ENCODE measurements at places on chromosomes 16 and 17. TPM values are rescaled to one million over a fixed set of nuclear protein-coding genes. Genes with fewer than 3 reads are reported as not detected.

GRCh38 chr17:72719578-72720493 lies 372.7 kb downstream of the SLC39A11 start:
- DNase-seq = peak; percentile 83

DNA sequence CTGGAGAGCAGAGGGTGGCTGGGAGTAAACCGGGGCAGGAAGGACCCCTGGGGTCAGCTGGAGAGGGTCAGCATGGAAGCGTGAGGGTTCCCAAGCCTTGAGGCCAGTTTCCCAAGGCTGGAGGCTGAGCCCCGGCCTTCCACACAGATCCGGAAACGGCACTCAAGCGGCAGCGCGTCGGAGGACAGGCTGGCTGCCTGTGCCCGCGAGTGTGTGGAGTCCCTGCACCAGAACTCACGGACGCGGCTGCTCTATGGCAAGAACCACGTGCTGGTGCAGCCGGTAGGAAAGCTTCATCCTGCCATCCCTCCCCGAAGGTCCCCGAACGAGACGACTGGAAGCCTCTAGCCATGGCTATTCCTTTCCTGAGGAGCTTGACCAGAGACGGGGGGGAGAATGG lies 26.0 kb downstream of the SGSM2 start:
- no peak for DNase-seq

DNA sequence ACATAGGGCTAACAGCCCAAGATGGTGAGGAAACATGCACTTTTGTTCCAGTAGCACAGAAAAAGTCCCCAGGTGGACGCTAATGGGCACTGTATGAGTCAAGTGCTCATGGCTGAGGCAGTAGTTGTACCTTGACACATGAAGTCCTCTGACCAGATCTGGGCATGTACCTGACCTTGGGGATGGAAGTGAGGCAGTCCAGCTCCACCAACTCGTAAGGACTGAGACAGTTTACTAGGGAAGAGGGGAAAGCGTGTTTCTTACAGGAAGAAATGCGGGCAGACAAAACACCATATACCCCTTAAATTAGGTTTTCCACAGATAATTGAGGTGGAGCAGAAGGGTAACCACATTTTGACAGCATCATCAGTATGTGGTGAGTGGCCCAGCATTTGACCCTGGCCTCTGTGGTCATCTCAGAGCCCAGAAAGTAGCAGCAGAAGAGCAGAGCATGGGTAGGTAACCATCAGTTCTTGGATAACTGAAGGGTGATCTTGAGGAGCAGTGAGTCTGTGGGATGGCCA lies 32.4 kb upstream of the METTL9 start:
- DNase-seq = peak; percentile 53

The KCNH6 gene
- 0.08 TPM for total RNA-seq

The PRR11 gene
- total RNA-seq = 87.5 TPM

DNA sequence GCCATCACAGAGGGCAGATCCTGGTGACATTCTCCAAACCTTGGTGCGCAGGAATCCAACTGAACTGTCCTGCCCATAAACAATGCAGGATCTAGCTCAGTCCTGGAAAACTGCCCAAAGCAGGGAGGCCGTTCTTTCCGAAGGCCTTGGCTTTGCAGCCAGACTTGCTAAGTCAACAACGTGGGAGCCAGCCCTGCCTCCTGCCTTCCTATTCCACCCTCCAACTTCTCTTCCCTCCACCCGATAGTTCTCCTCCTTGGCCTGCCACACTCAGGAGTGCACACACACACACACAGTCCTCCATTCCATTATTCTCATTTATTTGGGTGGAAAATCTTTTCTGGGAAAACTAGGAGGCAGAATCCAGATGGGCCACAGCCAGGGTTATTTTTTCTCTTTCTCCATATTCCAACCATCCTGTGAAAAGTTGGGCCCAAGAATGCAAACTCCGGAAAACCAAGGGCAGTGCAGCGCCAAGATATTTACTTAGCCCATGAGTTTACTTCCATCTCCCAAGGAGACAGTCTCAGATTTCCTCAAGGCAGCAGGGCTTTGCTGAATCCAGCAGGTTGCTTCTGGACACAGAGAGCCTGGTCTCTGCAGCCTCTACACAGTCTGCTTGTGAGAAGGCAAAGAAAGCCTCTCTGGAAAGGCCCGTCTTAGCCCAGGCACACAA lies 15.8 kb downstream of the COPRS start:
- DNase-seq = no peak

DNA sequence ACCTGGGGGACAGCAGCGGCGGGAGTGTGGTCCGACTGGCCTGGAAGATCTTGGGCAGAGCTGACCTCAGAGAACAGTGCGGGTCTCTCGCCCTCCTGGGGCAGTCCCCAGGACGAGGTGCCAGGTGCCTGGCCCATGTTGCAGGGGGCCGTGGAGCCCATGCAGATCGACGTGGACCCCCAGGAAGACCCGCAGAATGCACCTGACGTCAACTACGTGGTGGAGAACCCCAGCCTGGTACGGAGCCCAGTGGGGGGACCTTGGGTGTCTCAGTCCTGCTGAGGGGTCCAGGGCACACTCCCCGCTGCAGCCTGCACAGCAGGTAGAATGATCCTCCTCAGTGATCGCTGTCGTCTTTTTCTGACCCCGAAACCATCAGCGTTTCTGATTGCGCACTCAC lies 1.4 kb downstream of the GPS1 start:
- no peak for DNase-seq

- DNase-seq = no peak
These were observed at the start of gene HSPB9 for GRCh38 chr17:42122371-42123303. TSS of gene HSPB9 (plus strand) at chr17:42122804. CDS start at chr17:42122851, 47 bp downstream.

- no peak for DNase-seq
These were observed 5.3 kb downstream of the TMEM97 start for GRCh38 chr17:28324267-28324745.

The C17orf50 gene
- not detected for total RNA-seq

The NPIPA8 gene
- total RNA-seq = 32.4 TPM

DNA sequence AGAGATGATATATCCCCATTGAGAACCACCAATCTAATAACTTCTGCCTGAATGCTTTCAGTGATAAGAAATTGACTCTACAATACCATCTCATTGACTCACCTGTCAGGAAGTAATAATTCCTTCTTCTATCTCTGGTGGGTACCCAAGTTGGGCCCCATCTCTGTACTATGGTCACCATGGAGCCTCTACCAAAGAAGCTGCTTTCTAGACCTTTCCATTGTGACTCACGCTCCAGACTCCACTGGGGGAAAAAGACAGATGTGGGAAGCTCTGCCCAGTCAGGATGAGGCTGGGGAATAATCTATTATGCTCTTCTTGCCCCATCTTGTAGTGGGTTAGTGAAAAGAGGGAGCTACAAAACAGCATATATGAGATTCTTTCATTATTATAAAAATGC lies 100.4 kb downstream of the COPRS start:
- DNase-seq = no peak

DNA sequence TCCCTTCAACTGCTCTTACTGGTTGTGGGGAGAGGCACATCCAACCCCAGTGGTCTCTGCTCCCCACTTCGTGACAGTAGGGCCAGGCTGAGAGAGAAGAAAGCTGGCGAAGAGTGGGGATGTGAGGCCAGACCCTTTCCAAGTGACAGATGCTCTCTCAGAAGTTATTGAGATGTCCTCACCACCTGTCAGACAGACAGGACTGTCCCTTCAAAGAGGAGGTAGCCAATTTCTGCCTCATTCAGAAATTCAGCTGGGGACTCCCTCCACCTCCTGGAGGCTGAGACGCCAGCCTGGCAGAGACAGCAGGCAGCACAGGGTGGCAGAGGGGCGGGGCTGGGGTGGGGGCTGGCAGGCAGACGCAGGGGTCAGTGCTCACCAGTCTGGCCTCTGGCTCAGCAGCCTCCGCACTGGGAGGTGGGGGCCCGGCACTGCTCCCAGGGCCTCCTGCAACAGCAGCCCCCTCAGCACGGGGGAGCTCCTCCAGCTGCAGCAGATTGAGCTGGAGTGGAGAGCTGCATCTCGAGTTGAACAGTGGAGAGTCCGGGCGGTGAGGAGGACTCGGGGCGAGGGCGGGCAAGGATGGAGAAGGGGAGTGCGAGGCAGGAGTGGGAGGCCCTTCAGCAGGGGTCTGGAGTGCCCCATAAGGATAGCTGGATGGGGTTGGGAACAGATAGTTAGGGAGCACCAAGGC lies 9.2 kb downstream of the PER1 start:
- peak; percentile 51 for DNase-seq

DNA sequence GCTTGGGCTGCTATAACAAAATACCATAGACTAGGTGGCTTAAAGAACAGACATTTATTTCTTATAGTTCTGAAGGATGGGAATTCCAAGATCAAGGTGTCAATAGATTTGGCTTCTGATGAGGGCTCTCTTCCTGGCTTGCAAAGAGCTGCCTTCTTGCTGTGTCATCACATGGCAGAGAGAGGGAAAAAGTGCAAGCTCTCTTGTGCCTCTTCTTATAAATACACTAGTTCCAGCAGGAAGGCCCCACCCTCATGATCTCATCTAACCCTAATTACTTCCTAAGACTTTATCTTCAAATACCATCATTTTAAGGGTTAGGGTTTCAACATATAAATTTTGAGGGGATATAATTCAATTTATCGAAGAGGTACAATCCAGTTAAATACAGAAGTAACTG lies 30.6 kb downstream of the ABCA9 start:
- DNase-seq = no peak

All from activated naive CD4-positive, alpha-beta T cell treated with anti-CD3 and anti-CD28 coated beads, Interleukin-2, amount 50 U/mL, for 72 hours (primary cell).